Activated T-cell treated with anti-CD3 and anti-CD28 coated beads, Interleukin-2, amount 50 U/mL, for 4 hours (primary cell): ENCODE measurements at places on chromosomes 7 and 10. TPM values are rescaled to one million over a fixed set of nuclear protein-coding genes. Genes with fewer than 3 reads are reported as not detected.

Gene NXPH1
- 0.08 TPM for total RNA-seq

Gene DMBT1
- total RNA-seq: 0.03 TPM

Gene GBX1
- not detected for total RNA-seq

Gene TMEM176A
- total RNA-seq: 0.24 TPM

Gene NKX2-3
- not detected for total RNA-seq

Gene PAPOLB
- total RNA-seq: 0.05 TPM

Gene SPDYE1
- total RNA-seq: not detected

Gene SEMA3C
- 0.13 TPM for total RNA-seq

Gene HHEX
- 0.53 TPM for total RNA-seq

Gene STEAP1B
- total RNA-seq: 0.33 TPM

Gene TMEM196
- total RNA-seq: not detected

Gene PANK1
- total RNA-seq: 1.3 TPM

Gene SFTPA1
- 3.1 TPM for total RNA-seq

Gene ANKRD30A
- not detected for total RNA-seq

Gene AOAH
- total RNA-seq: 5.5 TPM

Gene DRGX
- total RNA-seq: not detected

Gene CHAT
- not detected for total RNA-seq

Gene SERPINE1
- total RNA-seq: 0.18 TPM

Gene UBE2H
- 11.5 TPM for total RNA-seq

Gene PDK4
- total RNA-seq: 0.18 TPM

Gene AZGP1
- 0.34 TPM for total RNA-seq

Gene HIF1AN
- 48.7 TPM for total RNA-seq

Gene C10orf53
- total RNA-seq: not detected

Gene NCAPG2
- total RNA-seq: 20.7 TPM

Gene BTBD16
- total RNA-seq: not detected
